Glomerular endothelial cell (primary cell): ENCODE measurements at places on chromosomes 2 and 18. TPM values are rescaled to one million over a fixed set of nuclear protein-coding genes. Genes with fewer than 3 reads are reported as not detected.

ZNF396 gene
- total RNA-seq: 0.23 and 0.53 TPM in 2 replicates

ZC3H6 gene
- total RNA-seq: 2.5 and 3.2 TPM in 2 replicates

EHD3 gene
- total RNA-seq: 19.4 and 22.9 TPM in 2 replicates

EFEMP1 gene
- 1,158 and 1,797 TPM in 2 replicates for total RNA-seq

ITGB6 gene
- 0.47 and 0.68 TPM in 2 replicates for total RNA-seq

BCL2 gene
- total RNA-seq: 2.2 and 6.0 TPM in 2 replicates

FBXO48 gene
- total RNA-seq: 0.19 and 0.64 TPM in 2 replicates

ALKAL2 gene
- 0.93 TPM in 1 of 2 replicates, not detected in the other for total RNA-seq

CXCR4 gene
- 68.4 and 211 TPM in 2 replicates for total RNA-seq

WDR35 gene
- total RNA-seq: 5.2 and 5.7 TPM in 2 replicates

DNA sequence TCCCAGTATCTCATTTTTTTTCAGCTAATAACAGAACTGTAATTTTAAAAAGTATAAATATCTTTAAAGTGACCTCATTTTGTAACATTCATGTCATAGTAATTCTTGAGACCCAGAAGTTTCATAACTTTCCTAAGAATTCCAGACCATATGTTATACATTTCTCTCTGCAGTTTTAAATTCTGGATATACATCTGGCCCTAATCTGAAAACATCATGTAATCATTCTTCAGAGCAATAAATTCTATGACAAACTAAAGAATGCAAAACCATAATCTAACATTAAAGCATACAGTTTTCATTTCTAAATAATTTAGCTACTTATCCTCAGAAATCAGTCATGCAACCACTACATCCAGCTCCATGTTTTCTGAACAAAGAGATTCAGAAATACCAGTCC is 198.3 kb upstream of the SLC35G4 start:
- no peak for DNase-seq

- peak; percentile 5 for DNase-seq
Measured at GRCh38 chr2:48423376-48423775, 106.6 kb upstream of the STON1 start.

GRCh38 chr2:241870081-241870541 is 582 bp downstream of the RTP5 start:
- no peak for DNase-seq

DNA sequence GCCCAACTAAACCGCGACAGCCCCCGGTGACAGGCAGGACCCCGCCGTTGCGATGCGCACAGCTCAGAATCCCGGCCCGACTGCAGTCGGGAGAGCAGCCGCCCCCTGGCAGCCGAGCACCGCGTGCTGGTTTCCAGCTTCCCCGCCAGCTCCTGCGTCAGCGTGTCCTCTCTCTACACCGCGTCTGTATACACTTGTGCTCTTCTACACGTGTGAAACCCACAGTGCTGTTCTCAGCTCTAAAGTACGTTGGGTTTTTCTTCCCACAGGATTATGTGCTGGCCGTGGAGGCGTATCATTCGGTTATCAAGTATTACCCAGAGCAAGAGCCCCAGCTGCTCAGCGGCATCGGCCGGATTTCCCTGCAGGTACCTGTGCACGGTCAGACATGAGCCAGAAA is 54.0 kb downstream of the ADI1 start:
- DNase-seq: no peak

DNA sequence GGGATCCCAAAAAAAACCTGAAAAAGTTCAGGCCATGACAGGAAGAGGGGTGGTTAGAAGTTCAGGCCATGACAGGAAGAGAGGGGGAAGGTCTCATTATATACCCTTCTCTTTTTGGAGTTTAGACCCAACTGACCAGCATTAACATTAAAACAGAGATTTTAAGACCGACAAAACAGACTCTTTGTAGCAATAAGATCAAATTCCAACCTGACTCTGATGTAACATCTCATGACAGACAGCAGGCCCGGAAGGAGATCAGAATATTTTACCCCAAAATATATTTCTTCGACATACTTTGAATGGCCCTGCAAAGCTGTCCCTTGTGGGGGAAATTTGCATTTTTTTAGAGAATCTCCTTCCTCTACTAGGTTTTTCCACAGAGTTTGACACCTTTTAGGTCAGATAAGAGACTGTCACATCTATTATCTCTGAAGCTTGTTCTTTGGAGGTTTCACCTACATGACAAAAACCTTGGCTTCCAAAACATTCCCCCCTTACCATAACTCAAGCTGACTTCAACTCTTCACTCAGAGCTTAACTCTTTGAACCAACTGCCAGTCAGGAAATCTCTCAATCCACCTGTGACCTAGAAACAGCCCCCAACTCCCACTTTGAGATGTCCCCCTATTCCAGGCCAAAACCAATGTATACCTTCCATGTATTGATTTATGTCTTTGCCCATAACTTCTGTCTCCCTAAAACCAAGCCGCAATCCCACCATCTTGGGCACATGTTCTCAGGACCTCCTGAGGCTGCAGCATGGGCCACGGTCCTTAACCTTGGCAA is 51.0 kb upstream of the B3GNT2 start:
- DNase-seq: no peak

- DNase-seq: no peak
Measured at GRCh38 chr2:62306751-62307468, 111.0 kb downstream of the B3GNT2 start.

DNA sequence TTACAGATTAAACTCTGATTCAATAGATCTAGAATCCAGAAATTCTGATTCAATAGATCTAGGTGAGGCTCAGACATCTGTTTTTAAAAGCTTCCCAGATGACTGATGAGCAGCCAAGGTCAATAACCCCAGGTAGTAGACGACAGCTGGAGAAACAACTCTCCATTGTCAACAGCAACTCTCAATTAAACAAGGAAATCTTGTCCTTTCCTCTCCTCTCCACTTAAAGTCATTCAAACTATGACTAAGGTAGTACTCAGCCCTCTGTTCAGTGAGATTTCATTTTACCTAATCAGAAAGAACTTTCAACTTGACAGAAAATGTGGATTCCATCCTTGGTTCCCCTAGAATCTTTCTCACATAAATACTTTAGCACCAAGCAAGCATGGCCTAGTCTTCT is 94.6 kb upstream of the SCG2 start:
- no peak for DNase-seq
